Fibroblast of lung (primary cell): ENCODE measurements at places on chromosomes 6 and 20.

- no peak for DNase-seq
These were observed 79.8 kb upstream of the LOC128125822 start for GRCh38 chr6:63492476-63492875.

DNA sequence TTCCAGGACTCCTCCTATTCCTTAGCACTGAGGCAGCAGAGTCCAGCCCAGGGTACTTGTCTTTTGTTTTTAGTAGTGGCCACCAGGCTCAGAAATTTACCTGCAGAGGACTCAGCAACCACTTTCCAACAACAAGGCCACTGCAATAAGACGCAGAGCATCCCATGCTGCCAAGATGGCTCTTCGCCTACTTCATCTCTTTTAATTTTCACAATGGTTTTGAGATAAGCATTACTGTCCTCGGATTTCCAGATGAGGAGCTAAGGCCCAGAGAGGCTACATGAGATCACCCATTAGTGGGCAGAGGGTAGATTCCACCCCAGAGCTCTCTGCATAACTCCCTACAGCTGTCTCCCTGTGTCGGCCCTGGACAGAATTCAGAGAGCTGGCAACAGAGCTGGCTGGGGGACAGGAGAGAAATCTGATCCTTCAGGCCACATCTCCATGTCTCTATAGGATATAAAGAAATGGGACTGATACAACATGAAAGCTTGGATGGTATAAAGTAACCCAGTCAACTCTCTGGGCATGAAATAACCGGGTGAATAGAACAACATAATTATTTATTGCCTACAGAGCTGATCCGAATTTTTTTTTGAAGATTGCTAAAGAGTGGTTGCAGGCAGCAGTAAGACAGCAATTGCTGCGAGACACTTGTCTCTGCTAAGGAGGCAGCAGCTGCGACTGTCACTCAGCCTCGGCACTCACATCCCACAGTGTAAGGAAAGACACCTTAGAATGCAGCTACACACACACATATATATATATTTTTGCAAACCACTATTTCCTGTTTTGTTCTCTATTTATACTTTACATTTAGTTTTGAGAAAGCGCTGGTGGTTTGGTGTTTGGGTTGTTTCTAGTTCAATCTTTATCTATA is 37.2 kb downstream of the SCML4 start:
- no peak for DNase-seq

DNA sequence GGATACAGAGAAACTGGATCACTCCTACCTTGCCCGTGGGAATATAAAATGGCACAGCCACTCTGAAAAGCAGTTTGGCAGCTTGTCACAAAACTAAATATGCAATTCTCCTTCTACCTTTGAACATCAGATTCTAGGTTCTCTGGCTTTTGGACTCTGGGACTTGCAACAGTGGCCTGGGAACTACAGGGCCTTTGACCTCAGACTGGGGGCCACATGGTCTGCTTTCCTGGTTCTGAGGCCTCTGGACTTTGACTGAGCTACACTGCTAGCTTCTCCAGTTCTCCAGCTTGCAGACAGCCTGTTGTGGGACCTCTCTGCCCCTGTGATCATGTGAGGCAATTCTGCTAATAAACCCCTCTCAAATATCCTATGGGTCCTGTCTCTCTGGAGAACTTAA is 168.8 kb downstream of the CDH26 start:
- no peak for DNase-seq

DNA sequence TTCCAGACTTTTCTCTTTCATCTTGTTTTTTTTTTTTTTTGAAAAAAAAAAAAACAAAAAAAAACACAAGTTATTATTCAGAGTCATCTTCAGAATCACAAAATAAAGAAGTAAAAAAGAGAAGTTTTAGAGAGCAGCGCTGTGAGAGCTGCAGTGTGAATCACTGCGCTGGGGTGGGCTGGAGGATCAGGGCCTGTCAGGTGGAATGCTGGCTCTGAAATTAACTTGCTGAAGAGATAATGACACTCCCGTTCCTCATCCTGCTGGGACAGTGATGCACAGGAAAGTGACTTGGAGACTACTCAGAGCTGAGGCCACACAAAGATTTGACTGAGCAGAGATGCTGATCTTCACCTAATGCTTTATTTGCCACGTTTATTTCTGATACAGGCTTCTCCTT is 42.7 kb upstream of the CLDN20 start:
- no peak for DNase-seq
